ENCODE measurements at places on chromosomes 12 and 14.

DNA sequence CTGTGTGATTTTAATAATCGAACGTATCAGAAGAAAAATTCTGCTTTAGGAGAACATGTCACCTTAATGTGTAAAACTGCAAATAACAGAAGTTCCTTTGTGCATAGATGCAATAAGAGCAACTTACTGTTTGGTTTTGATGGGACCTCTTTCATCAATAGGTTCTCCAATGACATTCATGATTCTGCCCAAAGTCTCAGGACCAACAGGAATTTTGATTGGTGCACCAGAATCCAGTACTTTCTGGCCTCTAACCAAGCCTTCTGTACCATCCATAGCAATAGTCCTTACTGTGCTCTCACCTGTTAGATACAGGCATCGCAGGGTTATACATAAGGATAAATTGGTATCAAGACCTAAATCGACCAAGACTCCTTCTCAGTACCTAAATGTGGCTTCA lies 1.1 kb downstream of the ATP5F1B start:
- peak; percentile 30 for DNase-seq

- DNase-seq = no peak
Observed at GRCh38 chr14:63543826-63544406, 739 bp upstream of the PPP2R5E start.

DNA sequence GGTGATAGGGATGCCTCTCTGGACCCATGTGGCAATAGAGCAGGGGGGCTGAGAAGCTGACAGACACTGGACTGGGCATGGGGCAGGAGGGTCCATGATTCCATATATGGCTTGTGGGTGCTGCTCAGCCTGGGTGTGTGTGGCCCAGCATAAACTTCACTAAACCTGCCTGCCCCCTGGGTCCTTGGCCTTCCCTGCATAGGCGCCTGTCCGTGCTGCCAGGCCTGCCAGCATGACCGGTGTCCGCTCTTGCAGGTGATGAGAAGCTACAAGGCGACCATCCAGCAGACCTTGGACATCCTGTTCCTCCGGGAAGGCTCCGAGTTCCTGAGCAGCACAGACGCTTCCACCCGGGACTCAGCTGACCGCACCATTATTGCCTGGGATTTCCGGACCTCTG lies 61.6 kb downstream of the BEGAIN start:
- DNase-seq = no peak

DNA sequence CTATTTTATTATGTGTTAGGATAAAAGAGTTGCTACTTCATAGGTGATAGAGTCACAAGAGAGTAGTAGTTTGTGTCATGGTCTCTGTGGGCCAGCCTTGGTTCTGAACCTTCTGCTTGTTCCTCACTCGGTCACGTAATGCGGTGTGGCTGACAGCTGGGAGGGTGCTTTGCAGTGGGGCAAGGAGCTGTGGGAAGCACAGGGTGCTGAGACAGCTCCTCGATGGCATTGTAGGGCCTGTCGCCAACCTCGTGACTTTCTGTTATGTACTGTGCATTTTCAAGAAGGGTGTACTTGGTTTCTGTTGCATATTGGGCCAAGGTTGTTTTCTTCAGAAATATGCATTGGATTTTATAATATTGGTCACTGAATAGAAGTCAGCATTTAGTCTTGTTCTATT lies 61.3 kb upstream of the RD3L start:
- no peak for DNase-seq

GRCh38 chr14:67487937-67488893 lies at the start of gene TMEM229B:
TMEM229B (minus strand) TSS chr14:67488721; CDS start chr14:67473923, 14,798 bp downstream.
- peak; percentile 18 for DNase-seq

DNA sequence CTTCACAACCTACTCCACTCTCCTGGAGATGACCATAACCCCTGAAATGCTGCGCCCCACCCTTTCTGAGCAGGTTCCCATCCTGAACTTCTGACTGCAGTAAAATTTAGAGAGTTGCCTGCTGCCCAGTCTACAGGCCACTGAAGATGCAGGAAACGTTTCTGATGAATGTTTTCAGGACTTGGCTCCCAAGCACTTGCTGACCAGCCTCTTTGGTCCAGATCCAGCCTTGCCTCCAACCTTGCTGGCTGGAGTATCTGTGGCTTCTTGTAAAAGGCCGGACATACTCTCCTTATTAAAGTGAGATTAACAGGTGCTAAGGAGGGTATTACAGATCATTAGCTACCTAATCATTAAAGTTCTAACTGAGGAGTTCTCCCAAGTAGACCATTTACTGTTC lies 70.3 kb upstream of the STXBP6 start:
- no peak for DNase-seq

GRCh38 chr14:88507208-88507607 lies 47.6 kb downstream of the PTPN21 start:
- no peak for DNase-seq

- no peak for DNase-seq
Observed at GRCh38 chr14:98370352-98370751, 901.6 kb downstream of the BCL11B start.

GRCh38 chr14:22319526-22320361 lies 269.3 kb downstream of the DAD1 start:
- DNase-seq = peak; percentile 57

DNA sequence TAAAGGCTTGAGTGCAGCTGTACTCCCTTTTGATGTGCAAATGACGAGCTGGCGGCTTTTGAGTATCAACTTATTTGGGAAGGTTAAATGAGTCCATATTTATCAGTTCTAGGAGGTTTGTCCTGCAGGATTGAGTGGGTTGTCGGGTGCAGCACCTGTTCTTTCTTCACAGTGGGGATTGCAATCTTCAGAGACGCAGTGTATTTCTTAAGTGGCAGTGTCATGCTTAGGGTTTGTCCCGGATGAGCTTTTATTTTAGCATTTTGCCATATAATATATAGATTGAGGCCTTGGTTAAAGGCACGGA lies 1.2 kb downstream of the FUT8 start:
- no peak for DNase-seq

- DNase-seq = no peak
Observed at GRCh38 chr12:13128291-13128965, 25.0 kb upstream of the GSG1 start.

- no peak for DNase-seq
Observed at GRCh38 chr12:30811966-30812365, 57.2 kb upstream of the CAPRIN2 start.

GRCh38 chr12:52013626-52014310 lies 7.0 kb downstream of the TAMALIN start:
- DNase-seq = no peak

GRCh38 chr14:74265301-74265965 lies 26.2 kb downstream of the VSX2 start:
- DNase-seq = no peak

- no peak for DNase-seq
Observed at GRCh38 chr14:78947681-78948080, 777.5 kb downstream of the NRXN3 start.

DNA sequence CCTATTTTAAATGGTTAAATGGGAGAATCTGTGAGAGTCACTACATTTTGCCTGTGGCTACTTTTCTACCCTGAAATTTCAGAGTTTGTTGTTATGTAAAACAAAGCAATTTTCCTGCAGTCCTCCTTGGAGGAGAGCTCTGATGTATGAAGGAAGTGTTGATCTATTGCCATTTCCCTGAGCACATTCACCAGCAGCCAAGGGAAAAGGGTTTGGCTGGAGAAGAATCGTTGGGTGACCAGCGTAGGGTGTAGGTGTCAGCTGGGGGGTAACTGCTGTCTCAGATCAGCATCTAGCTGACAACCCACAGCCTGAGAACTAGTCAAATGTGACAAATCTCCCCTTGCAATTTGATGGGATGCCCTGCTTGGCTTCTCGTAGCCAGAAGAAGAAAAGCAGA lies 230.5 kb downstream of the PDZRN4 start:
- no peak for DNase-seq
